Glutamatergic neuron (in vitro differentiated cells): ENCODE measurements at places on chromosomes 3 and 15. TPM values are rescaled to one million over a fixed set of nuclear protein-coding genes. Genes with fewer than 3 reads are reported as not detected.
A peak's percentile ranks its signal among the peaks of the same experiment; 100 is the strongest.

DNA sequence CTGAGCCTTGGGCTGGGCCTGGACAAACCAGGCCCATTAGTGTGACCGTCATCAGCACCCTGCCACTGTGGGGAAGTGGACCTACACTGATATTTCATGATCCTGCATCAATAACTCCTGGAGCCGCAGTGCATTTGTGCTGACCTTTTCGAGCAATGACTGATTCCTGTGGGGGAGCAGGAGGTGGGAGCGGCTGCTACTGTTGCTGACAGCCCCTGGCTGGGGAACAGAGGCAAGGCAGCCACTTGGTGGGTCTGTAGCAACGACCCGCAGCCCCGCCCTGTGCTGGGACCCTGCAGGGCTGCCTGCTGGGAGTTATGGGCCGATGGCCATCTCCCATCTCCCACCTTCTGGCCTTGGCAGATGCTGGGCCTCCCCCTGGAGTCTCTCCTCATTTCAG, 42.1 kb downstream of the CCDC33 start:
- H3K4me3 ChIP-seq: peak overlapping the region; percentile 55
- H3K27me3 ChIP-seq: peaks cover 15% of the 10 kb centered on the region
- H3K4me1 ChIP-seq: peaks cover 42% of the 10 kb centered on the region
- H3K27ac ChIP-seq: no peak overlapping the region
- DNase-seq: peak; percentile 55

GRCh38 chr3:9123840-9124239, 125.6 kb downstream of the SRGAP3 start:
- peaks cover 46% of the 10 kb centered on the region for H3K4me1 ChIP-seq
- no peak overlapping the region for H3K4me3 ChIP-seq
- H3K27me3 ChIP-seq: peaks cover 3% of the 10 kb centered on the region
- peak overlapping the region; percentile 79 for H3K27ac ChIP-seq
- no peak for DNase-seq
- peaks cover 21% of the 10 kb centered on the region for H3K36me3 ChIP-seq

DNA sequence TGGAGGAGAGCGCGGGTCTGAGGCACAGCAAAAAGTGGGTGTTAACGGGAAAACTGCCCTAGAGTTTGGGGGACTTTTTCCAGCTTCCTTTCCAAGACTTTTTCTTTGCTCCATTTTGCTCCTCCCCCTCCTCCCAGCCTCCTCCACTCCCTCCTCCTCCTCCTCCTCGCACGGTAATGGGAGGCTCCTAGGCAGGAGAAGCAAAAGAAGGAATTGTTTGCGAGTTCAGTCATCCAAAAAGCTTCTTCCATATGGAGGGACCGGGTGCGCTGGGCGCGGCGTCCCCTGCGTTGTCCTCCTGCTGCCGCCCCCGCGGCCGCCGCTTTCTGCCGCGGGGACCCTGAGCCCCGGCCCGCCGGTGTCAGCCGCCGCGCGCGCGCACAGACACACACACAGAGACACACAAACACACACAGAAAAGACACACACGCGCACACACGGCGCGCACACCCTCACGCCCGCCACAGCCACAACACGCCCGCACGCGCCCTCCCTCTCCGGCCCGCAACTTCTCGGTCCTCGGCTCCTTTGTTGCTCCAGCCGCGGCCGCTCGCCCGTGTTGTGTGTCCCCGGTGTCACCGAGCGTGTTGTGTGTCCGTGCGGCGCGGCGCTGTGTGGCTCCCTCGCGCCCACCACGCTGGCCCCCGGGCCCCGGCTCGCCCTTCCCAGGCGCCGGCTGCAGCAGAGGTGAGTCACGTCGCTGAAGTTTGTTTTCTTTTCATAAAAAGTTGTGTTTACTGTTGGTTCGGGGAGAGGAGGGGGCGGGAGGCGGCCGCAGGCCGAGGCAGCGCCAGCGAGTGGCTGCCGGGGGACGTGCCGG, at the start of gene BOC:
BOC (plus strand) TSS at position 228 of the 820 bp plus-strand sequence. CDS start 38,246 bp downstream, outside the sequence.
- peak within 1 kb of the TSS; percentile 92 for H3K4me3 ChIP-seq
- peak; percentile 51 for DNase-seq
- peak within 1 kb of the TSS; percentile 82 for H3K27ac ChIP-seq
- peaks cover 15% of the 10 kb centered on the region for H3K27me3 ChIP-seq

DNA sequence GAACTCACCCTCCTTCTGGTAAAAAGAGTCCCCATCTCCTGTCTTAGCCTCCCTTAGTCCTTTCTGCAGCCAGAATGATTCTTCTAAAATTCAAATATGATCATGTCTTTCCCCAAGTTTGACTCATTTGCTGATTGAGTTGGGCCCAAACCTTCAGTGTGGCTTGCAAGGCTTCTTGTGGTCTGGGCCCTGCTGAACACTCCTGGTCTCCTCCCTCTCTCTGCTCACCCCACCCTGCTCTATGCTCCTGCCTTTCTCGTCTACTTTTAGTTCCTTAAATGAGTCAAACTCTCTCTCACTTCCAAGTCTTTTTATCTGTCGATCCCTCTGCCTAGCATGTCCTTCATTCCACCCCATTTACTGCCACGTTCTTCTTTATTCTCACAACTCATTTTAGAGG, 72.6 kb downstream of the CCR1 start:
- no peaks in the 10 kb centered on the region for H3K4me1 ChIP-seq
- H3K36me3 ChIP-seq: no peaks in the 10 kb centered on the region
- no peaks in the 10 kb centered on the region for H3K27me3 ChIP-seq
- no peak overlapping the region for H3K27ac ChIP-seq
- no peak for DNase-seq

DNA sequence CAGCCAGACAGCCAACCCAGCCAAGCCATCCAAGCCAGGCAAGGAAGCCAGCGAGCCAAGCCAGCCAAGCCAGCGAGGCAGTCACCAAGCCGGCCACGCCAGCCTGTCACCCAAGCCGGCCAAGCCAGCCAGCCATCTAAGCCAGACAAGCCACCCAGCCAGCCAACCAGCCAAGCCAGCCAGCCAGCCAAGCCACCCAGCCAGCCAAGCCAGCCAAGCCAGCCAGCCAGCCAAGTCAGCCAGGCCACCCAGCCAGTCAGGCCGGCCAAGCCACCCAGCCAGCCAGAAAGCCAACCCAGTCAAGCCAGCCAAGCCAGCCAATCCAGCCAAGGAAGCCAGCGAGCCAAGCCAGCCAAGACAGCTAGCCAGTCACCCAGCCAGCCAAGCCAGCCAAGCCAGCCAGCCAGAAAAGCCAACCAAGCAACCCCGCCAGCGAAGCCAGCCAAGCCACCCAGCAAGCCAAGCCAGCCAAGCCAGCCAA, 201.2 kb downstream of the GOLGA6L6 start:
- peak; percentile 36 for DNase-seq
- H3K27me3 ChIP-seq: peaks cover 4% of the 10 kb centered on the region
- H3K4me3 ChIP-seq: no peak overlapping the region
- no peak overlapping the region for H3K27ac ChIP-seq
- H3K4me1 ChIP-seq: no peaks in the 10 kb centered on the region
- peaks cover 8% of the 10 kb centered on the region for H3K36me3 ChIP-seq

GRCh38 chr3:108127301-108127988, 36.6 kb upstream of the CD47 start:
- DNase-seq: no peak
- no peaks in the 10 kb centered on the region for H3K27me3 ChIP-seq
- no peak overlapping the region for H3K4me3 ChIP-seq
- no peaks in the 10 kb centered on the region for H3K36me3 ChIP-seq

NRROS gene
- 0.42 TPM for total RNA-seq

DNA sequence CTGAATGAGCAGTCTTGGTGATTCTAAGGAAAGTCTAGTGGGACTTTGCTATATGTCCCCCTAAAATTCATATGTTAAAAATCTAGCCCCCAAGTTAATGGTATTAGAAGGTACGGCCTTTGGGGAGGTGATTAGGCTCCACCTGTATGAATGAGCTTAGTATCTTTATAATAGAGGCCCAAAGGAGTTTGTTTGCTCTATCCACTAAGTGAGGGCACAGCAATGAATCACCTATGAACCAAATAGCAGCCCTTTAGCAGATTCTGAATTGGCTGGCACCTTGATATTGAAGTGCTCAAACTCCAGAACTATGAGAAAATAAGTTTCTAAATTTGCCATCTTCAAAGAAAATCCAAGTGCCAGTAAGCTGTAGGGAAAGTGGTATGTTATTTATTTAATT, 187.9 kb downstream of the SUCNR1 start:
- no peak overlapping the region for H3K4me3 ChIP-seq

CRABP1 gene
- 314 TPM for total RNA-seq

- no peak overlapping the region for H3K4me3 ChIP-seq
- no peaks in the 10 kb centered on the region for H3K36me3 ChIP-seq
- H3K27ac ChIP-seq: no peak overlapping the region
- DNase-seq: no peak
- H3K4me1 ChIP-seq: no peaks in the 10 kb centered on the region
- no peaks in the 10 kb centered on the region for H3K27me3 ChIP-seq
Measured at GRCh38 chr3:142543307-142543706, 35.2 kb downstream of the ATR start.

- H3K27me3 ChIP-seq: no peaks in the 10 kb centered on the region
- H3K4me3 ChIP-seq: no peak overlapping the region
- H3K4me1 ChIP-seq: no peaks in the 10 kb centered on the region
- peaks cover under 1% of the 10 kb centered on the region for H3K36me3 ChIP-seq
- H3K27ac ChIP-seq: no peak overlapping the region
- DNase-seq: no peak
Measured at GRCh38 chr3:23650371-23651140, 155.2 kb upstream of the UBE2E1 start.

DNA sequence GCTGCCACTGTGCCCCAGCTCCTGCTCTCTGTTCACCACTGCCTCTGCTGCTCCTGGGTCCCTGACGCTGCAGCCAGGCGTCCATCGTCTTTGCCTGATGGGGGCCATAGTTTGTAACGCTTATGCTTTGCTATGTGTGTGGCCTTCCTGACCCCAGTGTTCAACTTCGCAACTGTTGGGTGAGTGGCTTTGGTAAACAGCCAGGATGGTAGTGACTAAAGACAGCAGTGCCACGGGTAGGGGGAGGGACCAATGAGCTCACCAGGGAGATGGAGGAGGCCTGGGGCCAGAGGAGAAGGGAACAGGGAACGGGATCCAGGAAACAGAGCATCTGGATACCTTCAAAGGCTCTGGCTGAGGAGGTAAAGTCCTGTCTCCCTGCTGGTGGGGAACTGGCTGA, 75.9 kb upstream of the ALDH1L1 start:
- H3K36me3 ChIP-seq: peaks cover 4% of the 10 kb centered on the region
- no peak overlapping the region for H3K27ac ChIP-seq
- peaks cover 2% of the 10 kb centered on the region for H3K27me3 ChIP-seq
- H3K4me3 ChIP-seq: no peak overlapping the region
